ENCODE measurements at places on chromosomes 6 and 20.

DNA sequence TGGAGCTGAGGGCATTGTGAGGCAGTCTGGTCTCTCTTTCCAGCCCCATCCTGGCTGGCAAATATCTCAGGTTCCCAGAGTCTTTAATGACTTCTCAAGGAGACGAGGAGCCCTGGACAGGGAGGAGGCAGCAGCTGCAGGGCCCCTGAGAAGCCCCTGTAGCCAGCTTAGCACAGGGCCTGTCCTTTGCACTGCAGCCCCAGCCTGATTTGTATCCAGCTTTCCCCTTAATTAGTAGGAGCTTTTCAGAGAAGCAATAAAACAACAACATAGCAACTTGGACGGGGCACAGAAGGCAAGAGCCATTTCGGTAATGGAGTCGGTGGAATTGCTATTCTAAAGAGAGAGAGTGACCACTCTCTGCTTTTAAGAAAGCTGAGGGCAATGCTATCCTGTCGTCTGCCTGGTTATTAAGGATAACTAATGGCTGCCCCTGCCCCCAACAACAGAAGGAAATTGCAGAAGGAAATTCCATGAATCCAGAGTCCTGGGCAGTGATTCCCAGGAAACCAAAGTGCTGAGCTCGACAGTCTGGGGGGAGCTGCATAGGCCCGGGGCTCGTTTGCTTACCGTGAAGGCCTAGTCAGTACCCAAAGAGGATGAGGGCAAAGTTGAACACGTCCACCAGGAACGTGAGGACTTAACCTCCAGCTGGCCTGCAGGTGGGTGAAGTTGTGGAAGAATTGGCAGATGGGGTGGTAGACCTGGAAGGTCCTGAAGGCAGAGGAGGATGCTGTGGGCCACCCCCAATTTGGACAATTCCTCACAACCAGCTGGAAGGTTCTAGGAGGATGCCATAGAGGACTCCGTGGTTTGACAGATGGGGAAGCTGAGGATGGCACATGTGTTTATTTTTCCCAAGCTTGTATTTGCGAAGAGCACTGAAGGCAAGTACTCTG, 50.3 kb downstream of the NPEPL1 start:
- DNase-seq: no peak

DNA sequence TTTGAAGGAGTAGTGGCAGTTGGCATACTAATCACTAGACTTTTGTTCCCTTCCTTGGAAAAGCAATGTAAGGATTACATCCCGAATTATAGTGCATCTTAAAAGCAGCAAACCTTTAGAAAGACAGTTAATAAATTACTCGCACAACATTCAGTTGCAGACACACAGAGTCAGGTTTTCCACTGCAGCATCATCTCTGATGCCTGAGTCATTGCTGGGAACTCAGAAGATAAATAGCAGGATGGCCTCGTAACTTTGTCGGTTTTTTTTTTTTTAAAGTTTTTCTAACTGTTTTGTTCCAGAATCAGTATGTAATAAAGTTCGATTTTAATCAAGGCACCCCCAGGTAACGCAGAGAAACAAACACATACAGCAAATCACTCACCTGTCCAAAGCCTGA, 34.3 kb downstream of the GJA10 start:
- DNase-seq: peak; percentile 32

DNA sequence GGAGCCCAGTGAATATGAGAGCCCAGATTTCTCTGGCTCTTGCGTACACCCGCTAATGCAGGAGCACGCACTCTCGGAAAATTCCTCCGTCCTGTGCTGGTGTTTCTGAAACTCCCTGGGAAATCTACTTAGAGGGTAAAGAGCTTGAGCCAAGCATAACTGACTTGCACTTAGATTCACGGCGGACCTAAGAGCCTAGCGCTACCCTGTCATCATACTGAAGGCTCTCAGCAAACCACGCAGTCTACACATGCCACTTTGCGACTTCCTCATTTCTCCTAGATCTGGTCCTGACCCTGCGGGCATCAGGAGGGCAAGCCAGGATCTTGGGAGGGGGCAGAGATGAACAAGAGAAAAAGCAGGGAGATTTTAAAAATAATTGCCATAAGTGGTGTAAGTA, 324.7 kb downstream of the CD83 start:
- no peak for DNase-seq

- DNase-seq: peak; percentile 42
Observed at GRCh38 chr6:19303383-19303782, 533.8 kb upstream of the ID4 start.

- DNase-seq: peak; percentile 86
Observed at GRCh38 chr6:113560908-113561307, 296.2 kb upstream of the MARCKS start.

- peak; percentile 70 for DNase-seq
Observed at GRCh38 chr6:42279144-42279781, 61.6 kb upstream of the MRPS10 start.

All from fibroblast of the aortic adventitia (primary cell).